ENCODE measurements at places on chromosomes 12 and 14. TPM values are rescaled to one million over a fixed set of nuclear protein-coding genes. Genes with fewer than 3 reads are reported as not detected.

The RTN1 gene
- 0.14 TPM for total RNA-seq

The HPD gene
- not detected for total RNA-seq

The ABCC9 gene
- not detected for total RNA-seq

The RPS6KL1 gene
- 12.5 TPM for total RNA-seq

The IAPP gene
- total RNA-seq, result not detected

The RDH16 gene
- 0.34 TPM for total RNA-seq

The PRH2 gene
- not detected for total RNA-seq

The CLEC14A gene
- total RNA-seq, result not detected

The KRT78 gene
- total RNA-seq, result not detected

The KRT77 gene
- 0.11 TPM for total RNA-seq

The MORN3 gene
- 11.9 TPM for total RNA-seq

The CIDEB gene
- total RNA-seq, result 9.2 TPM

Data from CD4-positive, alpha-beta T cell (primary cell).